ENCODE measurements at places on chromosomes 12 and 14.

DNA sequence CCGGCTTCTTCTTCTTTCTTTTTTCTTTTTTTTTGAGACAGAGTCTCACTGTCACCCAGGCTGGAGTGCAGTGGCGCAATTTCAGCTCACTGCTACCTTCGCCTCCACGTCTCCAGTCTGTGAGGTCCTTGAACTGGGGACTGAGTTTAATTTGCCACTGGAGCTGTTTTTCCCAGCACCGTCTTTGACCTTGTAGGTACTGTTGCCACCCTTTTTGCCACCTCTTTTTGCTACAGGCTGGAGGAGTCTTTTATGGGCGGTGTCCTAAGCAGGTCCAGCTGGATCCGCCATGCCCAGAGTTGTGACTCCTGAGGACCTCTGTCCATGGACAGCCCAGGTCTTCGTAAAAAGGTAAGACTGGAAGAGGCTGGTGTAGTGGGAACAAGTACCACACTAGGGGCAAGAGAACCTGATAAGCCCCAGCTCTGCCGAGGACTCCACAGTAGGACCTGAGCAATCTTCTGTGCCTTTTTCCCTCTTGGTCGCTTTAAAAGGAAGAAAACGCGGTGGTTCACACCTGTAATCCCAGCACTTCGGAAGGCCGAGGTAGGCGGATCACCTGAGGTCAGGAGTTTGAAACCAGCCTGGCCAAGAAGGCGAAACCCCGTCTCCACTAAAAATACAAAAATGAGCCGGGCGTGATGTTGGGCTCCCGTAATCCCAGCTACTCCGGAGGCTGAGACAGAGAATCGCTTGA lies 946 bp downstream of the RNU4-2 start:
- peak; percentile 11 for DNase-seq

- DNase-seq, result no peak
Observed at GRCh38 chr14:54197369-54197768, 199.4 kb upstream of the CDKN3 start.

DNA sequence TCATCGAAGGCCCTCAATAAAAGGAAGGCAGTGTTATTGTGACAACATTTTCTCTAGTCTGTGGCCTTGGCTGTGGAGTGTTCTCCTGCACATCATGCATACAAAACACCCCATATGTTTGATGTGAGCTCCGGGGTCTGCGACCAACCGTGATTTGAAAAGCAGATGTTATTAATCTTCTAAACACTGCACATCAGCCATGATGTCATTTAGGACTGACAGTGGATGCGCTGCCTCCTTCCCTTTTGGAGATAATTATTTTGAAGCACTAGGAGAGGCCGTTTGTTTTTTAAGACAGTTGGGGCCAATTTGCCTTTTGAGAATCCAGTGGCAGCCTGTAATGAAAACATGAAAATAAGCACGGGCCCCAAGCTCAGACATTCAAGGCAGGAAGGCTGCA lies 1041.6 kb downstream of the BCL11B start:
- DNase-seq, result no peak

DNA sequence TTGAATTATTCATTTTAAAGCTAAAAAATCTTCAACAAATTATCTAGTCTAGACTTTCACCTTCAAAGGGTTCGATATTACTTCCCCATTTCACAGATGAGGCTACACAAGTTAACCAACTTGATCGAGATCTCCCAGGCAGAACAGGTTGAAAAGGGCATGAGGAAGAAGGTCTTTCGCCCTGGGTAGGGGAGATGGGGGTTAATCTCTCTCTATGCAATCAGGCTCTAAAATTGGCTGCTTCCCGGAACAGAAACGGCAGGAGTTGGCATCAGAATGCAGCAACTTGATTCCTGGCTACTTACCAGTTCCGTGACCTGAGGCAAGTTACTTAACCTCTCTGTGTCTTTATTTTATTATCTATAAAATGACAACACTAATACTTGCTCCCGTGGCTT lies 2.4 kb upstream of the CISTR start:
- no peak for DNase-seq

DNA sequence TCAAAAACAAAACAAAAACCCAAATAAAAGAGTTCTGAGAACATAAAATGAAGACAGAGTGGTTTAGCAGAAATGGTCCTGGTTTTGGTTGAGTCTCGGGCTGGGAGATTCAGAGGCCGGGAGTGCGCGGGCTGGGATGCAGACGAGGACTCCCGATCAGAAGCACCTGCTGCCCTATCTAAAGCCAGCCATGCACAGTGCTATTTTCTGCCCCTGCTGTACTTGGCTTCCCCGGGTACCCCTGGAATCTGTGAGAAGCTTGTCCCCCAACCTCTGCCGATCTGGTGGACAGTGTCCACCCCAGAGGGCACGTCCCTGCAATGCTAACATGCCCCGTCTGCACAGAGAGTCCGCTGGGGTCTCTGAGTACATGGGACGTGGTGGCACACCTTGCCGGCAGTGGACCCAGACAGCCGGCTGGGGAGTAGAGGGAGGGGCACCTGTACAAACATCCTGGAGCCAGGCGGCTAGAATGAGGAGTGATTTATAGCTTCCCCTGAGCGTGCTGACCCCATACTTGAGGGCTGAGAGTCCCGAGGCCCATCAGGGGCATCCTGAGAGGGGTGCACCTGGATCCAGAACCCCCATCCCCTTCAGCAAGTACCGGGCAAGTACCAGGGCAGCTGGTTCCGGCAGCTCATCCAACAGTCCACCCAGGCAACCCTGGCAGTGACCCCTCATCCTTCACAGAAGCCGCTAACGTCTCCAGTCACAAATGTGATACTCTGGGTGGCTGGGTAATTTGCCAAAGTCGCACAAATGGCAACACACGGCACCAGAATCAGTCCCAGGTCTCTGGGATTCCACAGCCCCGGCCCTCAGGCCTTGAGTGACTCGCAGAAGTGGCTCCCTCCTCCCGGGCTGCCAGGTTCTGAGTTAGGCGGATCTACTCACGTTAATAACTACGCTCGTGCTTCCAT lies 37.1 kb downstream of the CHGA start:
- DNase-seq, result peak; percentile 52

- DNase-seq, result peak; percentile 2
Observed at GRCh38 chr14:50619569-50620141, 48.5 kb downstream of the SAV1 start.

- DNase-seq, result no peak
Observed at GRCh38 chr12:121955258-121956237, 37.2 kb downstream of the CFAP251 start.

GRCh38 chr14:22388669-22389595 lies 200.1 kb downstream of the DAD1 start:
- no peak for DNase-seq

Measured in NCI-H510A (cell line).